Activated CD4-positive, alpha-beta T cell treated with anti-CD3 and anti-CD28 coated beads, Interleukin-2, Interleukin-6, amounts not matched to agents 100 ng/mL and 50 ng/mL, durations not matched to agents 16 hours and 8 hours (primary cell): ENCODE measurements at places on chromosomes 13 and 19.

GRCh38 chr13:110449219-110450015 lies 112.1 kb downstream of the RAB20 start:
- no peak for DNase-seq

DNA sequence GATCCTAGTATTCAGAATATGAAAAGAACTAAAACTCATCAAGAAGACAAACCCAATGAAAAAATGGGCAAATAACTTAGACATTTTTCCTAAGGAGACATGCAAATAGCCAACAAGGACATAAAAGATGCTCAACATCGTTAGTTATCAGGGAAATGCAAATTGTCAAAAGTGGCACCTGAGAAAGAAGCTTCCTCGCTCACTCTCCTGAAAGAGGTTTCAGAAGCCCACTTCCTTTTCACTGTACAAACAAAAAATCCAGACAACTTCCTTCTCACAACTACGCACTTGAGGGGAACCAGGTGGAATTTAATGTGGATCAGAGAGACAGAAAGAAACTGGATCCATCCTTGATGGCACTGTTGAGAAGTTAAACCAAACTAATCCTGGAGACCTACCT lies 41.5 kb downstream of the KLF12 start:
- no peak for DNase-seq

DNA sequence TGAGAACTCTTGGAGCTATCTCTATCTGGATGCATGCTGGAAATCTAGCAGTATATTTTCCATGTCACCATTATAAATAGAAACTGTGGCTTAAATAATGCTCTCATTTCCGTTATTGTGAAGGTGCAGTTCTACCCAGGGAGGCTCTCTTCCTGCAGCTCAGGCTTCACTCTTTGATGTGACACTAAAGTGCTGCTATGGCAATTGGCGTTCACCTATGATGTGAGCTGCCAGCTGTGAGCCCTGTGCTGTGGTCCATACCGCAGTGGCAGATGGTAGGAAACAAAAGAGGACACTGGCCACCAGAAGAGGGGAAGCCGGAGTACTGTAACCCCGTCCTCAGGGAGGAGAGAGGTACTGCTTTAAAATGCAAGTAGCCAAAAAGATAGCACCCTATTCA lies 40.6 kb upstream of the ZNF681 start:
- DNase-seq, result peak; percentile 12

DNA sequence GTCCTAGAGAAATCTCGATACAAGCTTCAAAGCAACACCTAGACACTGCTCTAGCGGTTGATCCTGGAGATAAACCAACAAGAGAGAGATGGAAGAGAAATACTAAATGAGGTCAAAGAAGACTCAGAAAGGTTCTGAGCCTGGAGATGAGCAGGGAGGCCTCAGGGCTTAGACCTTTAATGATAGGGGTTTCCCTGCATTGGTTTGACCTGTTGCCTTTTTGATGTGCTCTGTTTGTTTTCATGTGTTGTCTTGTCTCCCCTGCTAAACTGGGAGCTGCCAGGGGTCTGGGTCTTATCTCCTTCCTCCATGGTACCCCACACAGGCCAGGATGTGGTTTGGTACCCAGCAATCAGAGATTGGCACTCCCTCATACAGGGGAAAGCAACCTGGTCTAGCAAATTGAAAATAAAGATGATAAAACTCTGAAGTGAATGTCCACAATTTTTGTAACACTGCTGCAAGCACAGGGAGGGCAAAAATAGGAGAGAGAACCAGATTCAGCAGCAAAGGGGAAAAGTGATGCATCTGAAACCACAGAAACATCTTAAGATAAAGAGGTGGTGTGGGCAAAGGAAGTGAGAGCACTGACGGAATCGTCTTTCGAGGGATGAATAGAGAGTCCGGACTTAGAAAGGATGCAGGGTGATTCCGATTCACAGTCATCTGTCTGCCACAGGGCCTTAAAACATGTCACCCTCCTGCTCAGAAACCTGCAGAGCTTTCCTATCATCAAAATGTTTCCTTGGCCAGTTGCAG lies 3.5 kb downstream of the FFAR2 start:
- DNase-seq, result peak; percentile 68

- no peak for DNase-seq
These were observed 24.1 kb upstream of the CEACAM1 start for GRCh38 chr19:42552086-42553065.

- DNase-seq, result no peak
These were observed 1.4 kb downstream of the RAP2A start for GRCh38 chr13:97435323-97435722.

DNA sequence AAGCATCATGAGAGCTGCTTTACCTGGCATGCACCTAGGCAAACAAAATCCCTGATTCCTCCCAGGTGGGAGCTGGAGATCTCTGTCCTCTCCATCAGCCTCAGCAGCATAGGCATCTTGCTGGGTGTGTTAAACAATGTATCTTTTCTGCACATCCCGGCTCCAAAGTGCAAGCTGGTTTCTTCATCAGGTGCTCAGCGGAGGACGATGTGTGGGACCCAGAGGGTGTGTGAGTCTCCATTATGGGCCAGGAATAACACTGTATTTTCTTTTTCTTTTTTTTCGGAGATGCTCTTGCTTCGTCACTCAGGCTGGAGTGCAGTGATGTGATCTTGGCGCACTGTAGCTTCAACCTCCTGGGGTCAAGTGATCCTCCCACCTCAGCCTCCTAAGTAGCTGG lies 9.9 kb downstream of the CNFN start:
- DNase-seq, result no peak

DNA sequence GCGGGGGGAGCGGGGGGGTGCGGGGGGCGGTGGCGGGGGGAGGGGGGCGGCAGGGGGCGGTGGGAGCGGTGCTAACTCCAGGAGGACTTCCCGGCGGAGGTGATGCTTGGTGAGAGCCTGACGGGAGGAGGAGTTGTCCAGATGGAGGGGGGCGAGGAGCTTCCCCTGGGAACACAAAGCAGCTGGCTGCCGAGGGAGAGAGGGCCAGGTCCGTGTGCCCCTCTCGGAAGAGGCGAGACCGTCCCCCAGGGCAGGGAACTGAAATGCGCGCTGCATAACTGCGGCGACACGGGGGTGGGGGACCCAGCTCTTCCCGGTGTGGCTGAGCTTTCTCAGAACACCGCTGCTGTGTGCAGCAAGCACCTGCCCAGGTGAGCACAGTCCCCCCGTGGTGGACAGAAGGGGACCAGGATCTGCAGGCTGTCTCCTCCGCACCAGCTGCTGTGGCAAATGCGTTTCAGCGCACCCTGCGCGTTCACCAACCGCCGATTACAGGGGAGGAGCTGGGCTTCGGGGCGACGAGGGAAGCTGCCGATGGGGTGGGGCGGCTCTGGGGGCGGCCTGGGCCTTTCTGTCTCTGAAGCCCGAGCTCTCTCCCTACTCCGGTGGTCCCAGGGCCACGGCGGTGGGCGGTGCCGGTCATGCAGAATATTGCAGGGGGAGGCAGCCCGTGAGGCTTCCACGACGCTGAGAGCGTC lies 54.7 kb upstream of the F7 start:
- DNase-seq, result no peak

- DNase-seq, result peak; percentile 1
These were observed 19.2 kb upstream of the ZC3H13 start for GRCh38 chr13:46071590-46072249.

GRCh38 chr19:5968431-5969373 lies 9.2 kb downstream of the RANBP3 start:
- no peak for DNase-seq

GRCh38 chr19:53195265-53195903 lies 2.2 kb upstream of the ZNF665 start:
- DNase-seq, result peak; percentile 62

DNA sequence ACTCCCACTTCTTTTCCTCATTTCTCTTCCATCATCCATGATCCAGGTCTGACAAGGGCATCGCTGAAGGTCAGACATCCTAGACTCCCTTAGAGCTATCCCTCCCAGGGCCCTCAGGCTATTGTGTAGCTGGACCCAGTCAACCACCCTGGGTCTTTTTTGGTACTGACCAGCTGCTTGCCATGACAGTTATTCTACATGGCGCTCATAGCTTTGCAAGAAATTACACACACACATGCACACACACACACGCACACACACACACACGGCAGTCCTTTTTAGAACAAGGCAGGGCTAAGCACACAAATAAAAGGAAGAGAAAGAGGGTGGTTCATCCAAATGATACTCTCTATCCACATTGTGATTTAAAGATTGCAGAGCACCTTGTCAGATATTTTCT lies 18.3 kb downstream of the SIAH3 start:
- no peak for DNase-seq

DNA sequence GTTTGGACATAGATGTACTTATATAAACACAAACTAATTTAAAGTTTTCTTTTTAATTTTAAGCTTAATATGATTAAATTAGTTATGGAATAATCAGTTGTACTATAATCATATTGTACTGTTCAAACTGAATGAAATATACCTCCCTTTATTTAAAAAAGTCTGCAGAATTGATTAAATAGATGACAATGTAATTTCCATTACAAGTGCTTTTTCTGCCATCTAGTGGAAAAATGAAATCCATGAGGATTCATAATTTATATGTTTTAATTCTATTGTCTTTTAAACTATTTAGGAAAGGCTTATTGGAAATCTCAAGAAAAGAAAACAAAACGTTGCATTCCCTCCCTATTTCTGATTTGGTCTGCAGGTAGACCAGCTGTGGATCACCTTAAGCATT lies 30.9 kb downstream of the MZT1 start:
- DNase-seq, result no peak

GRCh38 chr13:108426893-108427292 lies 157.4 kb downstream of the TNFSF13B start:
- no peak for DNase-seq

DNA sequence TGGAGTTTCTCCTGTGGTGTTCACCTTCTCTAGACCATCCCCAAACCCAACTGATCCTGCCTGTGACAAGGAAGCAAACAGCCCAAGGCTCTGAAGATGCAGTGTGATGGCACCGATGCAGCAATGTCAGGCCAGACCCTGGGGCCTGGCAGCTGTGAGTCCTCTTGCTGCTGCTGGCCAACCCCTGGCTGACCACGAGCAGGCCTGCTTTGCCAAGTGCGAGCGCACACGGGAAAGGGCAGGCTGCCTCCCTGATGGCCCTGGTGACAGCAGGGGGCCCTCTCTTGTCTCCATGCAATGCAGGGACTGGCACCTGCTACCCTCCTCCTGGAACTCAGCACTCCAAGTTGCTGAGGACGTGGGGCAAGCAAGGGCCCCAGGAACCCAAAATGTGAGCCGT lies 5.4 kb upstream of the VSTM2B start:
- no peak for DNase-seq

GRCh38 chr13:51945149-51945548 lies 66.1 kb downstream of the ATP7B start:
- no peak for DNase-seq

DNA sequence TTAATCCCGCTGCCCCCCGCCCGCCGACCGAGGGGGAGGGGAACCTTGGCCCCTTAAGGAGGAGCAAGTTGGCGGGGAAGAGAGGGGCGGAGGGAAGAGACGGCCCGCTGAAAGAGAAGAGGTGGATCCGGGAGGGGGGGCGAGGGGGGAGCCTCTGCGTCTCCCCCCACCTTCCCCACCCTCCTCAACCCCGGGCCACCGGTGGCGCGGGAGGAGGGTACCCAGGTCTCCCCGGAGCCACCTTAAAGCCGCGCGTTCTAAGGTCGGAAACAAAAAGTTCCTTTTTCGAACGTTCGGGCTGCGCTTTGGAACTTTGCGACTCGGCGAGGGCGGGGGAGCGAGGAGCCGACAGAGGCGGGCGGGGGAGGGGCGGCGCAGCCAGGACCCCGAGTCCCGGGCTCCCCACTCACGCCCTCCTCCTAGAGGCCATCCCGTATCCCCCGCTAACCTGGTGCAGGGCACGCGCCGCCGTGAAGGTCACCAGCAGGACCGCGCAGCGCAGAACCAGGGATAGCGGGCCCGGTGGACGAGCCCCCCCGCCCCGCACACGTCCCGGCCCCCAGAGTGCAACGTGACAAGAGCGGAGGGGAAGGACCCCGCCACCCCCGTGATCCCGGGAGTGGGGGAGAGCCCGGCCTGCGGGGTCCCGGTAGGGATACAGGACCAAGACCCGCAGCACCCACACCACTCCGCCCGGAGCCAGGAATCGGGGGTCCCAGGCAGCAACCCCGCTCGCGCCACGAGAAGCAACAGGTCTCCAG lies 659 bp downstream of the ERF start:
- DNase-seq, result peak; percentile 79

DNA sequence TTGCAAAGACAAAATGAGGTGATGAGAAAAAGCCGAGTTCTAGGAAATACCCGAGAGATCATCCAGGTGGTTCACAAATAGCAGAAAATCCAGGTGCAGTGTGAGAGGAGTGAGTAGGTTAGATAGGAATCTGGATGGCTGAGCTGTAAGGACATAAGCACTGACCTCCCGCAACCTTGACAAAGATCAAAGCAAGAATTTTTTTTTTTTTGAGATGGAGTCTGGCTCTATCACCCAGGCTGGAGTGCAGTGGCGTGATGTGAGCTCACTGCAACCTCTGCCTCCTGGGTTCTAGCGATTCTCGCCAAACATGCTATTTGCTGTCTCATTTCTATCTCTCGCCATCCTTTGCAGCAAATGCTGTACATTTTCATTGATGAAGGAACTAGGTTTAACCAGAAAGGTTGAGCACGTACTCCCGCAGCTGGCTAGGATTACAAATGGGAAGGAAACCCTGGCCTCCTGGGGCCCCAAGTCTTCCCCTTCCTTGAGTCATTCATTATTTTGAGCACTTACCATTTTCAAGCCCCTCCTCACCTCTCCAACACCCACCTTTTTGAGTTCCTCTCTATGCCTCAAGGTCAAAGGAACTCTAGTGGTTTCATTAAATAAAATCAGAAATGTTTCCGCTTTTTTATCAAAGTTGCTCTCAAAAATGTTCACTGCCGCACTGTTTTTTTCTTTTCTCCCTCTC lies 38.8 kb downstream of the NLRP12 start:
- DNase-seq, result no peak

DNA sequence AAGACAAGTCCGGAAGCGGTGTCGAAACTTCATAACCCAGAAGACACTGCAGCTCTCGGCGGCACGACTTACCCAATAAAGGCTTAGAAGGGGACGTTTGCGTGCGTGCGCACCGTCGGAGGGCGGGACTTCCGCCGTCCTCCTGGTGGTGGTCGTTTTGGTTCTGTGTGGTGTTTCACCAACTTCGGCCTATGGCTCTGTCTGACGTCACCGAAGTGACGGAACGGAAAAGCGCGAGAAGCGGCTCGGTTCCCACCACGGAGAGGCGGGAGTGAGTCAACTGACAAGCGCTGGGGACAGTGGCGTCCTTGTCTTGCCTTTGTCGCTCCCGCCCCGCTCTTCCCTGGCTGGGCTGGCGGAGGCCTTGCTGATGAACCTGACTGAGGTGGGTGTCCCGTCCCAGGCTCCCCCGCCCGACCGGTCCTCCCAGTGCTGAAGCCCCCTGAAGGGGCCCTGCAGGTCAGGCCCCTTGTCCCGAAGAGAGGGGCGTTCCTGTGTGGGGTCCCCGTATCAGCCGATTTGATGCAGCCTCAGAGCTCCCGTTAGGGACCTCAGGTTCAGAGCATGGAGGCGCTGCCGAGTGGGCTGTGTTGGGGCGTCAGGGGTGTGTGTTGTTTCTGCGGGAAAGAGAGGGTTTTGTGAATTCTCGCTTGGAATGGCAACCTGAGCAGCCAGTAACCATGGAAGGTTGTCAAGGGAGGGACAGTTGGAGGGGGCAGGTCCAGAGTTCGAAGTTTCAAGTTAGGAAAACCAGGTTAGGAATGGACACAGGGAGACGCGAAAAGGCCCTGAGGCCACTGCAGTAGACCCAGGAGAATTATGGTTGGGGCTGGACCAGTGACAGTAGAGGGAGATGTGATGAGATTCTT lies at the start of gene ZNF548:
Gene ZNF548, plus strand, starts transcription at position 125 of the 869 bp plus-strand sequence. Its CDS starts 246 bp downstream, at position 371.
- peak; percentile 96 for DNase-seq

- DNase-seq, result no peak
These were observed 67.7 kb downstream of the DCT start for GRCh38 chr13:94411747-94412146.

GRCh38 chr19:35565016-35565856 lies 1.8 kb upstream of the ATP4A start:
- no peak for DNase-seq

GRCh38 chr19:58579473-58580142 lies 6.5 kb upstream of the MZF1 start:
- no peak for DNase-seq
